Large intestine (tissue), 12 donors: ENCODE measurements at places on chromosomes 5 and 9. TPM values are rescaled to one million over a fixed set of nuclear protein-coding genes. Genes with fewer than 3 reads are reported as not detected.

BTNL8 gene
- polyA plus RNA-seq, result 135 TPM

ZNF622 gene
- 32.1 TPM for polyA plus RNA-seq

CENPK gene
- polyA plus RNA-seq, result 19.0 TPM

OR1Q1 gene
- polyA plus RNA-seq, result not detected

IL13 gene
- 0.07 TPM for polyA plus RNA-seq

GRCh38 chr5:172506251-172506650 lies 51.9 kb upstream of the SH3PXD2B start:
- DNase-seq, result no peak

GRCh38 chr9:4056187-4056586 lies 243.7 kb downstream of the GLIS3 start:
- DNase-seq, result no peak

DNA sequence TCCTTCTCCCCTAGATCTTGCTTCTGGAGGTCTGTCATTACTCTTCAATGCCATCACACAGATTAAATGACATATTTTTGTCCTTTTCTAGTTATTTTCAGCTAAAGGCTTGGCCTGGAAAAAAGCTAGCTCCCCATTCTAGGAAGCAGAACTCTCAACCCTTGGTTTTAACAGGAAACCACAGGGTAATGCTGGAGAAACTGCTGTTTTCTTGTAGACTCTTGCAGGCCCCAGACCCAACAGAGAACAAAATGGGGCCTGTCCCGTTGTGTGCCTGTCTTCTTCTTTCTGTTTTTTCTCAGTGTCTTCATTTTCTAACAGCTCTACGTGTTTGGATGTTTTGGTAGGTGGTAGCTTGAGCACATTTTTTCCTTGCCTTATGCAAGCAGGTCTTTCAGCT lies 21.5 kb downstream of the DCANP1 start:
- DNase-seq, result no peak

- DNase-seq, result no peak
These were observed 91.3 kb upstream of the OTULINL start for GRCh38 chr5:14490309-14490711.

DNA sequence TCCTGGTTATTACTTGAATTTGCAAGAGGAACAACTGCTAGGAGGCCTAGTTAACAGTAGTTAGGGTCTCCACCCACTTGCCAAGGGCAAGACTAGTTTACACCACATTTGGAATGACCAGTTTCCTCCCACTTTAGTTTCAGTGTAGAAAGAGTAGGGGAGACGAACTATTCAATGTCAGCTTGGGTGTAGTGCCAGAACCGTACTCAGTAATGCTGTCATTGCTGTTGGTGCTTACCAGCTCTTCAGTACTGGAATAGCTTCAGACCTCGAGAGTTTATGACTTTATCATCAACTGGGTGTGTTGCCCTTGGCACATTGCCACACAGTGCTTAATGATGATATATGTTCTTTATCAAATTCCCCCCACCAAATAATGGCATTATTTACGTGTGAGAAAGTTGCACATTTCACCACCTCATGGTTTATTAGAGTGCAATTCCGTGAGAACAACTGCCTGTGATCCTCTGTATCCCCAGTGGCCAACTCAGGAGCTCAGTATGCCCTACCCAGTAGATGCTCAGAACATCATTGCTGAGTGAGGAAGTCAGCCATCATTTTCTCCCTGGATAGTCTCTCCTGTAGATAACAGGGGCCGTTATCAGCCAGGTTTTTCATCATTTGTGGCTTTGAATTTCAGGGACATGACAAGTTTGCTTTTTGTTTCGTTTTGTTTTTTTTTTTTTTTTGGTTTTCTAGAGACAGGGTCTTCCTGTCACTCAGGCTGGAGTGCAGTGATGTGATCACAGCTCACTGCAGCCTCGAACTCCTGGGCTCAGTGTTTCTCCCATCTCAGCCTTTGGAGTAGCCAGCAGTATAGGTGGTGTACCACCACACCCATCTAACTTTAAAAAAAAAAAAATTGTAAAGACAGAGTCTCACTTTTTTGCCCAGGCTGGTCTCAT lies 67.3 kb downstream of the DOCK8 start:
- DNase-seq, result peak; percentile 25

- DNase-seq, result no peak
These were observed 30.2 kb downstream of the MLANA start for GRCh38 chr9:5920860-5921328.

DNA sequence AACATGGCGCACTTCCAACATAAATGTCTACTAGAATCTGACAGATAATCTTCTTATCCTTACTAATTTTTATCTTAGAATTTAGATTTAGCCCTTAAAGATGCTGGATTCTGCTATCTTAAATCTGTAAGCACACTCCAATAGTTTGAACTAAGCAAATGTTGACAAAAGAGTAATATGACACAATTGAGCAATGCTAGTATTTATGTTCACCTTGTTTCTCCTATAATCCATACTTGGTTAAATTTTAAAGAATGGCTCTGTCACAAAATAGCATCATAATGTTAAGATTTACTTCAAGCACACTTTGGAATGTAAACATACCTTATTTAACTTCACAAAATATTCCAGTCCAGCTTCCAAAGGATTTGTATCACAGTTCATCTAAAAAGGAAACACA lies 38.8 kb upstream of the ARSB start:
- no peak for DNase-seq

- no peak for DNase-seq
These were observed 11.4 kb downstream of the SHB start for GRCh38 chr9:38057416-38058195.

DNA sequence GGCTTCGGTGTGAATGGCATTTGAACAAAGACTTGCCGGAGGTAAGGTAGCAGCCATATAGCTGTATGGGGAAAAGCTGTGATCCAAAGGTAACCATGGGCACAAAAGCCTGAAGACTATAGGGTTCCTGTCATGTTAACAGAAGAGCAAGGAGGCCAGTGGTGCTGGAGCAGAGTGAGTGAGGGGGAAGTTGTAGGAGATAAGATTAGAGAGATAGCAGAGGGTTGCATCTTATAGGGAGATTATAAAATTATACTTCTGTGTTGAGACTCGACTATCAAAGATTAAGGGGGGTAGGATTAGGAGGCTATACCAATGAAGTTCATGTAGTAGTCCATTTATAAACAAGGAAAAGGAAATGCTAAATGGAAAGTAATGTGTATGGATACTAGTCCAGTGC lies 3.3 kb downstream of the NCBP1 start:
- DNase-seq, result no peak

DNA sequence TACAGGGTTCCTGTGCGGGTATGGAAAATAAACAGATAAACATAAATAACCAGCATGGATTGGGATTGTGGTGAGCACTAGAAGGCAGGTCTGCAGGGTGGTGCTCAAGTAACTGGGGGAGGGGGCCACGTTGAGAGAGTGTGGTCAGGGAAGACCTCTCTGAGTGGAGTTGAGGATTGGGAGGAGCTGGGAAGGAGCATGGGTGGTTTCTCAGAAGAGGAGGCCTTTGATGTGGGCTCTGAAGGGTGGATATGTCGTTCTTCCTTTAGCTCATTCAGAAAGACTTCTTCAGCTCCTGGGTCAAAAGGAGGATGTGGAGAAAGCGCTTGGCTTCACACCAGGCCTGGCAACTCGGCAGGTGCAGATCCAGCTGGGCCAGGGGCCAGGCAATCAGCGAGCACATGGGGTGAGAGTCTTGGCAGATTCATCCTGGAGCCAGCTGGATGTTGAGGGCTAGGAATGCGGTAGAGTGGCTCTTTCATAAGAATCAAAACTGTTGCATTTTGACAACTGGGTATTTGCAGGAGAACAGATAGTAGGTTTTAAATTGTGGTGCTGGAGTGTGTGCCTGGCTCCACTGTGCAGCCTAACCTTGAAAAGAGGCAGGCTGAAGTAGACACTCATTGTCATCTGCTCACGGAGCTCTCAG lies 71.7 kb downstream of the PCSK5 start:
- no peak for DNase-seq

DNA sequence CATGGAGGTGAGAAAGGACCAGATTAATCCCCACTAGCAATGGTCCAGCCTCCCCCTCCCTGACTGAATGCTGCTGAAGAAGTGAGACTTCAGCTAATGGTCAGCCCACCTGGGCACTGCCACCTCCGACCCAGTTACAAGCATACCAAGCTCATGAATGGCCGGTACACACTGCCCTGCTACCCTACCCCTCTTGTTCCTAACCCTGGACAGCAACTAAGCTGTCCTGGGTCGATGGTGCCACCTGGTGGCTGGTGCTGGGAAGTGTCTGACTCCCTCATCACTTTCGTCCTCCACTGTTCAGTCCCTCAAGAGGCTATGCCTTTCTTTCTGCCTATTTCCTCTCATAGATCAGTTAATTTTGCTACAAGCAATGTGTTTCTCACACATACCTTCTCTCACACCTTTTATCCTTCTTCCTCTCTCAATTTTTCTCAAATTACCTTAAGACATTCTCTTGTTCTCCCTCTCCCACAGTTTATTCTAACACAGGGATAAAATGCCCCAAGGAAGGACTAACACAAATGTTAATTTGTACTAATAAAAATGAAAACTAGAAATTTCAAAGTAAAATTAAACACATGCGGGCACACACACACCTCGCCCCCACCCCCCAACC lies 42.4 kb downstream of the PAX5 start:
- DNase-seq, result no peak

- no peak for DNase-seq
These were observed 45.7 kb downstream of the TEX10 start for GRCh38 chr9:100307080-100307479.

GRCh38 chr5:90792725-90793124 lies 234.1 kb downstream of the ADGRV1 start:
- no peak for DNase-seq

GRCh38 chr5:2566284-2566683 lies 185.2 kb downstream of the IRX2 start:
- no peak for DNase-seq

- no peak for DNase-seq
These were observed 167.2 kb downstream of the PAX5 start for GRCh38 chr9:36866840-36867239.

GRCh38 chr5:169064093-169064492 lies 236.8 kb downstream of the SLIT3 start:
- DNase-seq, result no peak

DNA sequence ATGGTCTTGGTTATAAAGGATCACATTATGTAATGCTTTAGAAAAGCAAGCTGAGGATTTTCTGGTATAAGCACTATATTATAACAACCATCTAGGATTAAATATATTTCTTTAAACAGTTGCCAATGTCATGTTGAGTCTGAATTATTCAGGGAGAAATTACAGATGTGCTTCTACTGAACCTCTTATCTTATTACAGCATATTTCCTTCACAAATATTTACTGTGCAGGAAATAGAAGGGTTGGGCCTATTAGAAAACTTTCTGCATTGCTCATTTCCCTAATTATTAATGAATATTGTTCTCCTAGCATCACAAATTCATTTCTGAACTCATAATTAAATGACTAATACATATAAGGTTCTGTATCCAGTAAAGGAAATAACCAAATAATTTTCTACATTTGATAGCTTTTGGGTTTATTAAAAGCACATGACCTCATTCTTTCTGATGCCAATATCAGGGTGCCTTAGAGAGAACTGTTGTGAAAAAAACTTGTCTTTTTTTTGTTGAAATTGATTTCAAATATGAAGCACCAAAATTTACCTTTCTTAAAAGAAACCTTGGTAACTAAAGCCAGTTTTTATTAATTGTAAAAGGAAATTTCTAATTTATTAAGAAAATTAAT lies 476.8 kb upstream of the PTGER4 start:
- DNase-seq, result no peak

- DNase-seq, result no peak
These were observed 20.3 kb downstream of the MFAP3 start for GRCh38 chr5:154059039-154059430.

DNA sequence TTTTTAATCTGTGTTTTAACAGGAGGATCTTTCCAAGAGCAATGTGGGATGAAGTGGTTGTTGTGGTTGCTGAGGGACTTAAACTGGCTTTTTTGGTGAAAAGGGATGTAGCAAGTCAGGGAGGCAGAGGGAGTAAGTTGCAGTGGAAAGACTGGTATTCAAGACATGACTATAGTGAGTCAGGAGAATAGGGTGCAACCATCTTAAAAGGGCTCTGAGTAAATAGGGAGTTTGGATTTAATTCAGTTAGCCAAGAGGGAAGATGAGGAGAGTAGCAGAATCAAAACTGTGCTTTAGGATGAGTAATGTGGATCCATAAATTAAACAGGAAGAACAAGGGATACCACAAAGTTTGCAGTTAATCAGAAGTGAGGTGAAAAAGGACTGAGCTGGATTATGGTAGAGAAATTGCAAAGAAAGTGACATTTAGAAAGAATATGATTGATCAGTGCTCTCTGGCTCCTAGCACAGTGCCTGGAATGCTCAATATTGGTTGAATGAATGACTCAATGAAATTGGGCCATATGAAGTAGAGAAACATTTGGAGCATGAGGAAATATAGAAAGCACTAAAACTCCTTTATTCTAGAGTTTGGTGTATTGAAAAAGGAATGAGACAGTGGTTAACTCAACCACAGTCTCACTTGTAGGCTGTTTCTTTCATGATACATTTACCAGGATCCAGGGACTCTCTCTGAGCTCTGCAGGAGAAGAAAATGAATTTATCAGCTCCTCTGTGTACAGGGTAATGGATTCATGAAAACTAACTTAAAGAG lies 5.1 kb downstream of the POLR3G start:
- DNase-seq, result no peak

- no peak for DNase-seq
These were observed 14.7 kb upstream of the OMD start for GRCh38 chr9:92438900-92439526.

DNA sequence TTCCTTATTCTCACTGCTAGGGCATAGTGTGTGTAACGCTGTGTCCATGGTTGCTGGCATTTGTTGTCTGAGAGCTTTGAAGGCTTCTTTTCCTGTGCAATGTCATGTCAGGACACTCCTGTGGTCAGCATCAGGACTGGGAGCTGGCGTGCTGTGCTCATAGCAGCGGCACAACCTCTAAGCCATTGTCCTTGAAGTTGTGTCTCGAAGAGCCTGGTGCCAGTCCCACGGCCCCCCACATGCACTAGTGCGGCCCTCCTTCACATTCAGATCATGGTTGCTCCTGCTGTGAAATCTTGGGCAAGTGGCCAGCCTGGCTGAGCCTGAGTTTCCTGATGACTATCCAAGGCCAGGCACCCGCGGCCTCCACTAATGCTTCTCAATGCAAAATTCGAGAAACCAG lies 32.4 kb downstream of the PDZD2 start:
- DNase-seq, result no peak
